ENCODE measurements at places on chromosomes 11 and 22. TPM values are rescaled to one million over a fixed set of nuclear protein-coding genes. Genes with fewer than 3 reads are reported as not detected.

GRCh38 chr22:42626951-42627625 lies 12.4 kb upstream of the POLDIP3 start:
- no peak for DNase-seq

Gene DEPDC7
- total RNA-seq: 17.0 TPM

Gene TRIM34
- 8.1 TPM for total RNA-seq

Gene ZFP91
- total RNA-seq: 53.2 TPM

- peak; percentile 5 for DNase-seq
Observed at GRCh38 chr11:29200791-29201562, 815.9 kb downstream of the KCNA4 start.

GRCh38 chr11:119937412-119937811 lies 200.5 kb downstream of the TRIM29 start:
- DNase-seq: no peak

Gene NPTXR
- total RNA-seq: 12.3 TPM

GRCh38 chr11:61625525-61625924 lies 44.6 kb upstream of the SYT7 start:
- DNase-seq: no peak

DNA sequence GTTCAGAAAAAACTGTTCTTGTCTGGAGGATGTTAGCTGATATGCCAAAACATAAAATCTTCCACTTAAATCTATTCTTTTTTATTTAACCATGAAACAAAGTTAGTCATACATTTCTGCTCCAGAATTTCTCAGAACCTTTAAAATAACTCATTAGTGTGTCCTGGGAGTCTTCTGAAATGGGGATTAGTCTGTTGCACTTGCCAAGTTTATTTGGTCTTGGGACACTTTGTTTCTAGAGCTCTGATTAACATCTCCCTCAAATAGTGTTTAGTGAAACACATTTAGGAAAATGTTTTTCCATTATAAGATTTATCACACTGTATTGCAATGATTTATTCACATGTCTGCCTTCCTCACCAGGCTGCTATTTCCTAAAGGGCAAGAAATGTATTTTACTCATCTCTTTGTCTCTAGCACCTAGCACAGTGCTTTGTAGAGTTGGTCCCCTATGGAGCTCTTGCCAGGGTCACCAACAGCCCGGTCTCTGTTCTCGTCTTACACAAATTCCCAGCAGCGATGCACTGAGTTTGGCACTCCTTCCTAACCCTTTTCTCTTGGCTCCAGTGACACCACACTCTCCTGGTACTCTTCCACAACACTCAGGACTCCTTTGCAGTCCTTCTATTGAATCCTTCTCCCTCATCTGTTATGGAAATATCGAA lies 189.2 kb downstream of the CSNK2A3 start:
- peak; percentile 33 for DNase-seq

GRCh38 chr11:1783725-1784529 lies 20.2 kb upstream of the CTSD start:
- no peak for DNase-seq

GRCh38 chr11:36265793-36266628 lies 23.2 kb downstream of the COMMD9 start:
- peak; percentile 80 for DNase-seq

GRCh38 chr11:15288863-15289262 lies 174.1 kb downstream of the INSC start:
- DNase-seq: no peak

DNA sequence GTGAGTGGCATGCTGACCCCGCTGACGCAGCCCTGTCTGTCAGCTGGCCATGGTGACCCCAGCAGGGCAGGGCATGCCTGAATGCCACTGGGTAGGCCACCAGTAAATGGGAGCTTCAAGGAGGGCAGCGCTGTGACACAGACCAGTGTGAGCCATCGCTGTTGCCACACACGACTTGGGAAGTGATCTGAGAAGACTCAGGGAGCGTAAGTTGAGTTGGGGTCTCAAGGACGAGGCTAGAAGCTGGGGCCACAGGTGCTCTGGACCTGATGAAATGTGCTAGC lies 28.2 kb downstream of the MPPED1 start:
- DNase-seq: no peak

GRCh38 chr11:27115051-27115650 lies 74.5 kb downstream of the BBOX1 start:
- DNase-seq: peak; percentile 57

DNA sequence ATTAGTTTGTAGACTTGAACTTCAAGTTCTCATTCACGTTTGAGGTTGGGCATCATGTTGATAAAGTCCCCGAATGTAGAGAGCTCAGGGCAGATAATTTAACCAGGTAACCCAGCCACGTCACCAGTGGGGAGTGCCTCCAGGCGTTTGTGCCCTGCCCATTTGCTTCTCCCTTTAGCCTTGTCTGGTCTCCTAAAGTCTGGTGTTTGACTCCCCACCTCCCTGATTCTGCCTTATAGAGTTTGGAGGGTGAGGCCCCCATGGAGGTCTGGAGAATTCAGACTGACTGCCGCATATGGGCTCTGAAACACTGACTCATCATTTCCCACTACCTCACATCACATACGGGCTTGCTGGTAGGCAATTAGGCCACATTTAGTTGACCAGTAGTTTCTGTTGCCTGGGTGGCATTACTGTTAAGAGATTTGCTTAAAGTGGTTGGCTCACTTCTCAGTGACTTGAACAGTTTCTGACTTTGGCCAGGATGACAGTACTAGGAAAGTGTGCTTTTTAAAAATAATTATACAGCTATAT lies 99.3 kb upstream of the GAL start:
- DNase-seq: no peak

Gene CCDC87
- 0.10 TPM for total RNA-seq

DNA sequence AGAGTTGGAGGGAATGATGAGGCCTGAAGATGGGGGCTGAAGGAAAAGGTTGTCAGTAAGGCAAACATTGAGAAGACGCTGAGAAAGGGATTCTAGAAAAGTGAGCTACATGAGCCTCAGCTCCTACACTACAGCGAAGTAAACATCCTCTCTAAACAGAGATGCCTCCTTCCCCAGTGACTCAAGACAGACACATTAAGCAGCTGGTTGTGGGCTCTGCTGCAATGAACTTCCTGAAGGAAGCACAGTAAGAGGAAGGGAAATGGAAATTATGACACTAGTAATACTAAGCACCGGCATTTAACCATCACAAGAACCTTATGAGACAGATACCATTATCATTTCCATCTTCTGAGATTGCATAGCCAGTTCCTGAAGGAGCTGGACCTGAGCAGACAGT lies 190.5 kb downstream of the C11orf87 start:
- DNase-seq: no peak

Gene MOB2
- 27.1 TPM for total RNA-seq

DNA sequence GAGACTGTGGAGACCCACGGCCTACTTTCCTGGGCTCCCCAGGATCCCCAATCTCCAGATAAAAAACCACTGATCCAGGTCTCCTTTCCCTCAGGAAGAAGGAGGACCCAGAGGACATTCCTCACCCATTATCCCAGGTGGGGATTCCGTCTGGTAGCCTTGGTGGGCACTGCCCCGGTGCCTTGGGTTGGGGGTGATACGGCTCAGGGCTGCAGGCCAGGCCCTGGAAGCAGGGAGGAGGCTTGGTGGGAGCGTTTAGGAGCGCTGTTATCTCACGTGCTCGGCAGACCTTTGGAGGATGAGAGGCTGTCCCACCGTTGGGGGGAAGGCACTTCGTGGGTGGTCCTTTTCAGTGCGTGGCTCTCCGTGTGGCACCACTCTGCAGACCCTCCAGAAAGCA lies 926.3 kb downstream of the BRD1 start:
- DNase-seq: no peak

DNA sequence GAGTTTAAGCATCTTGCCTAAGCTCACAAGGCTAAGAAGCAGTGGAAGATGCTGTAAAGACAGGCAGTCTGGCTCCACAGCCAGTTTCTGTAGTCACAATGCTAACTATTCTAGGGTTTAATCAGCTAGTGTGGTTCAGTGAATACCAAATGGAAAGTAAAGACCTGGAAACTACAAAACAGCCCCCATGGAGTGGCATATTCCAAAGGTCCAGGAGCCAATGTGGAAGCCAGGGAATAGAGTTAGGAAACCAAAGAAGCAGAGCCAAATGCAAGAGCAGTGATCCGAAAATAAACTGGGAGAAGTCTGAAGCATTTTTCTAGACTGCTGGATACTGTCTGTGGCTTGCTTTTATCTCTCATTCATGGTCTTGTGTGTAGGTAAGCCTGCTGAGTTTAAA lies 731.2 kb upstream of the ANO5 start:
- DNase-seq: no peak
